Psoas muscle (tissue), 8 donors: ENCODE measurements at places on chromosomes 3 and 15. TPM values are rescaled to one million over a fixed set of nuclear protein-coding genes. Genes with fewer than 3 reads are reported as not detected.

DNA sequence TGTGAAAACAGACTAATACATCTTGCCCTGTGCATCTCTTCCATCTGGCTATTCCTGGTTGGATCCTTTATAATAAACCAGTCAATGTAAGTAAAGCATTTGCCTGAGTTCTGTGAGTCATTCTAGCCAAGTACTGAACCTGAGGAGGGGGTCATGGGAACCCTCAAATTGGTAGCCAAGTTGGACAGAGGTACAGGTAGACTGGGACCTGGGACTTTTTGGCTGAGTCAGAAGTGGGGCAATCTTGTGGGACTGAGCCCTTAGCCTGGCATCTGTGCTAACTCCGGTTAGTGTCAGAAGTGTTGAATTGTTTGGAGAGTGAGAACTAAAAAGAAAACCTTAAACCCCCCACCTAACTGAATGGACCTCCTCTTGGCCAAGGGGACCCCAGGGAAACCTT is 21.0 kb upstream of the LIMD1 start:
- no peak overlapping the region for H3K27ac ChIP-seq
- H3K36me3 ChIP-seq: no peaks in the 10 kb centered on the region
- no peaks in the 10 kb centered on the region for H3K27me3 ChIP-seq
- DNase-seq: no peak

DNA sequence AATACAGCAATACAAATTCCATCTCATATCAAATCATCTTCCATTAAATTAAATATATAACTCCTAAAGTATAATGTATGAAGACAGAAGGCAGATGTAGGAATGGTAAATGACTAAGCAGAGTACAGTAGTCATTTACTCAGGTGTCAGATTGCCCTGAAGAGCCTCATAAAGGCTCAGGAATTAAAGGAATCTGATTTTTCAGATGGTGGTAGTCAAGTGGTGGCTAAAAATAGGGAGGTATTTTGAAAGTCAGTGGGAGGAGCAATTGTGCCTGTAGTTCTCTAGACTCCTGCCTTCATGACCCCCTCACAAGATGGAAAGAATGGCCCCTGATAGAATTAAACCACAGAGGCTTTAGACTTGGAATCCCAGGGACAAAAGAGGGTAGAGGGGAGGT is 142.7 kb upstream of the SYNPR start:
- H3K4me1 ChIP-seq: no peaks in the 10 kb centered on the region
- H3K36me3 ChIP-seq: no peaks in the 10 kb centered on the region
- no peak for DNase-seq
- no peak overlapping the region for H3K27ac ChIP-seq
- H3K27me3 ChIP-seq: no peaks in the 10 kb centered on the region
- H3K4me3 ChIP-seq: no peak overlapping the region

GRCh38 chr15:31842532-31843195 is 187.7 kb upstream of the CHRNA7 start:
- H3K4me3 ChIP-seq: no peak overlapping the region
- H3K4me1 ChIP-seq: no peaks in the 10 kb centered on the region
- DNase-seq: no peak
- H3K36me3 ChIP-seq: no peaks in the 10 kb centered on the region

DNA sequence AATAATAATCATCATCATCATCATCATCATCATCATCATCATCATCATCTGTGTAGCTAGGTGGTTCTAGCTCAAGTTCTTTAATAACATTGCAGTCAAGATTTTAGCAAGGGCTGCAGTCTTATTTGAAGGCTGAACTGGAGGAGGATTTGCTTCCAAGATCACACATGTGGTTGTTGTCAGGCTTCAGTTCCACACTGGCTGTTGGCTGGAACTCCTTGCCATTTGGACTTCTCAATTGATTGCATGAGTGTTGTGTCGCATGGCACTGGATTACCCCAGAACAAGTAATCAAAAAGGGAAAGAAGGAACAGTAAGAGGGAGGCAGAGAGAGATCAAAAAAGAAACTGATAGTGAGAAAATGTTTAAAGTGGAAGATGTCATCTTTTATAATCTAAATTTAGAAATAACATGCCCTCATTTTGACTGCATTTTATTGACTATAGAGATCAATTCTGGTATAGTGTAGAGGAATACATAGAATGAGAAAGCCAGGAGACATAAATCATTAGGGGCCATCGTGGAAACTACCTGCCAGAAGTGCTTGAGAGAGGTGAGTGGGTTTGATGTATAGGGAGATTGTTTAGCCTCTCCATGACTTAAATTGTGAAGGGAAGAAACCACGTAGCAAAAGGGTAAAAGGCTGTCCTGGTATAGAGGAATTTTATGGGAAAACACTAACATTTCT is 346.6 kb upstream of the RBMS3 start:
- DNase-seq: no peak
- no peak overlapping the region for H3K27ac ChIP-seq
- no peak overlapping the region for H3K4me3 ChIP-seq
- H3K36me3 ChIP-seq: no peaks in the 10 kb centered on the region

DNA sequence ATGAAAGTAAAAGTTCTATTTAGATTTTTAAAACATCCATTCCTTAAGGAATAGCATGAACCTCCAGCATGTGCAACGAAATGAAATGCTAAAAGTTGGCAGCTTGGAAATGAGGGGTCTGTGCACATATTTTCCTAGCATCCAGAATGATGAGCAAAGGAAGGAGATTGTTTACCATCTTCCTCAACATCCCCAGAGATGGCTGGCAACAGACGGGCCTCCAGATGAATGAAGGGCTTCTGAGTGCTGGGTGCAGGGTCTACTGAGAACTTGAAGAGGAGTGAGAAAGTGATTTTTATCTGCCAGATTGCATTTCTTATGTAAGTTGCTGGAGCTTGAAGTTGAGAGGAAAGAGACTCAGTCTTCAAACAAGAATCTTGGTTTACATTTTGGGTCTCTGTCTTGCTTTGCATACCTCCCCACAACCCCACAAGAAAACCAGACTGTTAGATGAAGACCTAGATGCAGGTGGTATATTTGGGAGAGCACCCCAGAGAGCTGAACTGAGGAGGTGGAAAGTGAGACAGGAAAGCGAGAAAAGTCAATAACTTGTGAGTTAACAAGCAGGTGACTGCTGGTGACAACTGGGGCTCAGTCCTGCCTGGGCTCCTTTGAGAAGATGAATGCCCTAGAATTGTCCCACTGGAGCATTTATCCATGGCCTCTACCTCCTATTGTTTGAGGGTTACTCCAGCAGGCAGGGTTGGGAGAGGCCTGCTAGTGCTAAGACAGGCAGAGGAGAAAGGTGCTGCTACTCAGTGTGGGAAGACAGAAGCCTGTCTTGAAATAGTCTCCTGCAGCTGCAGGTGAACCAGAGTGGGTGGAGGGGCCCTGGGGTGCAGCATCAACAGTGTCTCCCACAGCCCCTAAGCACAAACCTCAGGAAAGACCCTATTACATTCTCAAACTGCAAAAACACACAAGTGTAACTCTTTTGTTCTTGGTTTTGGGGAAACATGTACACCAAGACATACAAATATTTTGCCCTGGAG is 10.5 kb upstream of the CCK start:
- H3K27ac ChIP-seq: no peak overlapping the region
- no peak for DNase-seq
- H3K4me1 ChIP-seq: no peaks in the 10 kb centered on the region
- peaks cover 3% of the 10 kb centered on the region for H3K27me3 ChIP-seq
- H3K4me3 ChIP-seq: no peak overlapping the region

GRCh38 chr3:175852560-175852959 is 993.4 kb downstream of the NAALADL2 start:
- H3K4me1 ChIP-seq: no peaks in the 10 kb centered on the region
- DNase-seq: no peak
- no peaks in the 10 kb centered on the region for H3K36me3 ChIP-seq
- no peak overlapping the region for H3K4me3 ChIP-seq
- H3K27me3 ChIP-seq: no peaks in the 10 kb centered on the region

- no peak overlapping the region for H3K4me3 ChIP-seq
- H3K27me3 ChIP-seq: no peaks in the 10 kb centered on the region
- H3K4me1 ChIP-seq: no peaks in the 10 kb centered on the region
- no peak overlapping the region for H3K27ac ChIP-seq
- no peak for DNase-seq
- H3K36me3 ChIP-seq: no peaks in the 10 kb centered on the region
These were observed 985.6 kb downstream of the EPHA3 start for GRCh38 chr3:90092994-90093393.

DNA sequence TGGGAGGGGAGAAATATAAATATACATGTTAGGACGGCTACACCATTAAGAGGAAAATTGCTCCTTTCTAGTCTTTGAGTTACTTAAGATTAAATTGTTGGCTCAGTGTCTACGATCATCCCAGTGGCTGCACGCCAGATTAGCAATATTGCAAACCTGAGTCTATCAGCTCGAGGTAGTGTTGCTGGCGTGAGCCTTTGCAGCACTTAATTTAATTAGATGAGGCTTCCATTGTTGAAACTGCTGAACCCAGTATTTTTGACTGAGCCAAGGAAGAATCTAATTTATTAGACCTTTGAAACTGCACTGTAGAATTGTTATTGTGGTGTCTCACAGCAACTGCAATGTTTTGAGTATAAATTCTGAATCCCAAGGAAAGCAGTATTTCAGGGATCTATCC is 782.4 kb upstream of the ROBO1 start:
- H3K27me3 ChIP-seq: no peaks in the 10 kb centered on the region
- no peak overlapping the region for H3K27ac ChIP-seq
- DNase-seq: no peak
- no peaks in the 10 kb centered on the region for H3K36me3 ChIP-seq

GRCh38 chr15:57218826-57219576 is 157.3 kb upstream of the CGNL1 start:
- no peak overlapping the region for H3K27ac ChIP-seq
- H3K4me1 ChIP-seq: peaks cover 28% of the 10 kb centered on the region
- DNase-seq: no peak
- H3K27me3 ChIP-seq: no peaks in the 10 kb centered on the region

DNA sequence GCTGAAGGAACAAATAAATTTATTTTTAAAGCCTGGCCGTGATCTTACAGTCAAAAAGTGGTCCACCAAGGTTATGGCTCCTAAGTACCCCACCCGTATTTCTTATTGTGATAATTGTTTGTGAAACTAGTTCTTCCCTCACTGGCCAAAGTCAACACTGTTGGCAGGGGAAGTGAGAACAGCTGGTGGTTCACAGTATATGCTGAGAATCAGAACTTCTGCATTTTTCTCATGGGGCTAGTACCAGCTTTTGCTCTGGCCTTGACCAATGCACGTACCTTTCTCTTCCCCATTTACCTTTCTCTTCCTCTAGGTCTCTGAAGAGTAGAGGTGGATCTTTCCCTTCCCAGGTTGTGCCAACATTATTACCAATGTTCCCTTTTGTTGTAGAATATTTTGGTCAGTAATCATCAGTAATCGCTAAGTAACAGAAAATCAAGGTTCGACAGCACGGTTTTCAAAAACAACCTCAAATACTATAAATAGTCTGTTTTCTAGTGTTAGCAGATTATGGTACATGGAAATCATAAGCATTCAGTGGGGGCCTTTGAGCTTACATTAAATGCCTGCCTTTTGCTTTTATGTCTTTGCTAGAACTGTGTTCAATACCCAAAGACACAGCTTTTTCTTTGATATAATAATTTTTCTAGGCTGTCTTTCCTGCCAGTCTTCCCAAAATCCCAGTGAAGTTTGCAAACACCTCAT is 268.0 kb downstream of the LPP start:
- H3K27ac ChIP-seq: no peak overlapping the region
- H3K27me3 ChIP-seq: no peaks in the 10 kb centered on the region
- no peaks in the 10 kb centered on the region for H3K36me3 ChIP-seq
- H3K4me1 ChIP-seq: peaks cover 15% of the 10 kb centered on the region

DNA sequence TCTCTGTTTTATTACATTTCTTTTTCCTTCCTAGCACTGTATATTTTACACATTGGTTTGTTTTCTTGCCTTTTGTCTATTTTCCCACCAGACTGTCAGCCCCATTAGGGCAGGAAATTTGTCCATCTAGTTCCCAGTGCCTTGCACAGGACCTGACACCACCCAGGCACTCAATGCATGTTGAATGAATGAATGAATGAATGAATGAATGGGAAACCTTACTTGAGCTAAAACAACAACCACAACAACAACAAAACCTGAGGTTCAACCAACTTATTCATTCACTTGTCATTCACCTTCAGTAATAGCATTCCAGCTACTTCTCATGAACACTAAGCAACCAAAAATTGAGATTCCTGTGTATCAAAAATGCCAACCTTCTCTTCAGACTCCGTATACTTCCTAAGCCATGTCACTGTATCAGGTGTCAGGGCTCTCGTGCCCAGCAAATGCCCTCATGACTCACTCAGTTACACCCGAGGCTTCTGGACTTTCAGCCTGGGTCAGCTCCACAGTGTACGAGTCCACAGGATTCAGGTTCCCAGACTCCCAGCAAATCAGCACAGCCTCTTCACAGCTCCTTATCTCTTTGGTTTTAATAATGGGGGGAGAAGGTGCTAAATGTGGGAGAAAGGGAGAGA is 37.3 kb downstream of the FSD2 start:
- no peaks in the 10 kb centered on the region for H3K27me3 ChIP-seq
- no peak overlapping the region for H3K4me3 ChIP-seq
- H3K27ac ChIP-seq: peak overlapping the region; percentile 98
- H3K4me1 ChIP-seq: peaks cover 67% of the 10 kb centered on the region

GRCh38 chr15:79071901-79072300 is 18.7 kb downstream of the RASGRF1 start:
- no peak overlapping the region for H3K27ac ChIP-seq
- DNase-seq: peak; percentile 26
- H3K36me3 ChIP-seq: no peaks in the 10 kb centered on the region
- H3K27me3 ChIP-seq: no peaks in the 10 kb centered on the region
- no peak overlapping the region for H3K4me3 ChIP-seq
- no peaks in the 10 kb centered on the region for H3K4me1 ChIP-seq

DNA sequence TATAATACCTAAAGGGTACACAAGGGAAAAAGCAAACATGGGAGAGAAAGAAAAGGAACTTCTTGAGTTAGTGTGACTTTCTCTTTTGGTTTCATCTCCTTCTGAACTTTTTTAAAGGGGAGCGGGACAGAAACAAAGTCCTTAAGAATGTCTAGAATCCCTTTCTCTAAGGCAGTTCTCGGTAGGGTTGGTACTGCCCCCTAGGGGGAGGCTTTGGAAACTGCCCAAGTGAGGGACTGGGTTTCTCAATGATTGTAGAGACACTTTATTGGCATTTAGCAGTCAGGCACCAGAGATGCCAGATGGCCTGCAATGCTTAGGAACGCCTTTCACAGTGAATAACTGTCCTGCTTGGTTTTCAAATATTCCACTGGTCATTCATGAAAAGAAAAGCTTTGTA is 172.7 kb downstream of the WDR72 start:
- H3K4me3 ChIP-seq: no peak overlapping the region
- H3K36me3 ChIP-seq: no peaks in the 10 kb centered on the region
- H3K4me1 ChIP-seq: peaks cover 5% of the 10 kb centered on the region
- DNase-seq: no peak

MASP1 gene
- 4.4 TPM for total RNA-seq

CCRL2 gene
- 1.6 TPM for total RNA-seq

YEATS2 gene
- total RNA-seq: 3.7 TPM

SLC28A2 gene
- total RNA-seq: not detected

PKM gene
- total RNA-seq: 958 TPM

PEX5L gene
- not detected for total RNA-seq

GOLGA8B gene
- 6.1 TPM for total RNA-seq

ATP8B4 gene
- 1.0 TPM for total RNA-seq

SCN11A gene
- total RNA-seq: not detected

NME9 gene
- 1.4 TPM for total RNA-seq
